NCI-H2029 treated with DMSO at 0.1 percent for 48 hours (cell line): ENCODE measurements at places on chromosomes 6 and 20.
A peak's percentile ranks its signal among the peaks of the same experiment; 100 is the strongest.

DNA sequence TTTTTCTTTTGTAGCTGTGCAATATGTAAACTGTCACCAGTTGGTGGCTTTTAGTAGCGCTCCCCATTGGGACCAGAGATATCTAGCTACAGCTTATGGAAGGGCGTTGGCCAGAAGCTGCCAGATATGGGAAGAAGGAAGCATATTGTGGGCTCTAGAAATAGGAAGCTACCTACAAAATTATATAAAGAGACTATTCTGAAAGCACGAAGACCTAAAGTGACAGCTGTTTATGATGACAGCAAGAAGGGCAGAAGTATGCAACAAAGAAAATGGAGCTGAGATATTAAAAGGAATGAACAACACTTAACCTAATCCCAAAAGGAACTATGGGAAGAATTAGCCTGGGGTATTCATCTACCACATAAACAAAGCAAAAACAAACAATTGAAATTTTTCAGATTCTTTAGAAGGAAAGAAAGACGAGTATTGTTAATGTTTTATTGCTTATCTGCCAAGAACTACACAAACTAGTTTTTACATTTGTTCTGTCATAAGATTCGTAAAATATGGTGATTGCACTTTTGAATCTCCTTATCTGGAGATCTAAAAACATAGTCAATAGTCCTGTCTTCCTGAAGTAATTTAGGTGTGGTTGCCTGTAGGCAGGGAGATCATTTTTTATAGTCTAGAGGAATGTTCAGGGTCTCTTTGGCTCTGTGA is 81.6 kb downstream of the NCOA7 start:
- no peak for DNase-seq

GRCh38 chr6:116697480-116697879 is 16.5 kb downstream of the KPNA5 start:
- no peak for DNase-seq

- no peak for DNase-seq
Measured at GRCh38 chr20:48238326-48238725, 453.0 kb upstream of the SULF2 start.

- DNase-seq: no peak
Measured at GRCh38 chr6:159522877-159523547, 170.0 kb downstream of the SOD2 start.

- no peak for DNase-seq
Measured at GRCh38 chr6:43771210-43771857, 1.3 kb downstream of the VEGFA start.

GRCh38 chr6:71444222-71444621 is 155.6 kb downstream of the OGFRL1 start:
- no peak for DNase-seq

DNA sequence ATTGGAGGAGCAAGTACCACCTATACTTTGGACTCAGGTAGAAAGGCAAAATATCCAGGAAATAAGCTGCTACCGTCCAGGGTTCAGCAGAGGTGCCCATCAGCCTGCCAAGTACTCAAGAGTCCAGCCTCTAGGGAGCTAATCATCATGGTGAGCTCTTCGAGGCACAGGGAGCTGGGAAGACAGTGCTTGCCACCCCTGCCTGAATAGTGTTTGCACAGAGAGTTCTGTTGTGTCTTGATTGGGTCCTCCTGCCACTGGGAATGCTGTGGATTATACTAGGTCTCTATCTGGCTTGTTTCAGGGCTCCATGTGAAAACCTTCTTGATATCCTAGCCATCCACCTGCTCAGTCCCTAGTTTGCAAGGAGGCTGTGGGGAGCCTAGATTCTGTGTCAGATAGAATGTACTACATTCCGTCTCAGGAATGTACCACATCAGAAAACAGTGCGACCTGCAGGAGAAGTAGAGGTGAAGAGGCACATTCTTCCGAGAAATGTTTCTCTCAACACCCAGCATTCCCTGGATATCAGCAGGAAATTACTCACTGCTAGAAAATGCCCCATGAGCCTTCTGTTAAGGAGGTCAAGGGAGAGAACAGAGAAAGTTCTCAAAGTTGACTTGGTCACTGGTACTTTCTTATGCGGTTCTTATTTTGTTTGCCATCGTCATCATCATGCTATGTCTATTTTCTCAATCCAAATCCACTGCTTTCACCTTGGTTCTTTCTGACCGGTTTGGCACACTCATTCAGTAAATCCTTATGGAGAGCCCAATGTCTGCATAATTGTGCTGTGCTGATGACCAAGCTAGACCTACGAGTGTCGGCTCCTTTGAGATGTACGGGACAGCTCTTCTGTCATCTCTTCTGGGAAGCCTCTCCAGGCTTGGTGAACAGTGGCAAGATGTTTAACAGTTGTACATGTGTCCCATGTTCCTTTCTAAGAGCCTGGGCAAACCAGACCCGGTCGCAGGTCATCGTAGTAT is 30.7 kb downstream of the PTPN1 start:
- no peak for DNase-seq

DNA sequence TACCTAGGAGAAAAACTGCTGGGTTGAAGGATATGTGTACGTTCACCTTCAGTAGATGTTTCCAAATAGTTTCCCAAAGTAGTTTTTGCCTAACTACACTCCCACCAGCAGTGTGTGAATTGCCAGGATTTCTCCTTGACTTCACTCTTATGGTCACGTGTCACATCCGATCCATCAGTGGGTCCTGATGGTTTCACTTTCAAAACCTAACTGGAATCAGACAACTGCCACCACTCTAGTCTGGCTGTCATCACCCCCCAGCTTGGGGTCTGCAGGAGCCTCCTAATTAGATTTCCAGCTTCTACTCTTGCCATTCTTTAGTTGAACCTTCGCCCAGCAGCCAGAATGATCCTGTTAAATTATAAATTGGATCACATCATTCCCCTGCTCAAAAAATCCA is 8.5 kb upstream of the SLC12A5 start:
- DNase-seq: no peak

GRCh38 chr6:161745594-161746141 is 471.8 kb upstream of the AGPAT4 start:
- DNase-seq: no peak

DNA sequence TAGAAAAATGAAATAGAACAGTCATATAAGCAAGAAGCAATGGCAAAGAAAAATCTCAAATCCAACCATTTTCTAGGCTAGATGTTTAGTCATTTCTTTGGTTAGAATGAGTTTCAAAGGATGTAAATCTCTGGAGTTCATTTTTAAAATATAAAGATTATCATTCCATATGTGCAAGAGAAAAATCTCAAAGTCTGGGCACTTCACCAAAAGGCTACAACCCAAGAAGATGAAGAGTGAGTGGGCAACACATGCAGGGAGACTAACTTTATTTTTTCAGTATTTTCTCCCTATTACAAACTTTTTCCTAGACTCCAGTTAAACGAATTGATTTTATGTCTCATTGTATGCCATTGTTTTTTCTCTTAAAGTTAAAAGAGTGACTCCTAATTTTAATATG is 83.6 kb downstream of the PHACTR1 start:
- no peak for DNase-seq

DNA sequence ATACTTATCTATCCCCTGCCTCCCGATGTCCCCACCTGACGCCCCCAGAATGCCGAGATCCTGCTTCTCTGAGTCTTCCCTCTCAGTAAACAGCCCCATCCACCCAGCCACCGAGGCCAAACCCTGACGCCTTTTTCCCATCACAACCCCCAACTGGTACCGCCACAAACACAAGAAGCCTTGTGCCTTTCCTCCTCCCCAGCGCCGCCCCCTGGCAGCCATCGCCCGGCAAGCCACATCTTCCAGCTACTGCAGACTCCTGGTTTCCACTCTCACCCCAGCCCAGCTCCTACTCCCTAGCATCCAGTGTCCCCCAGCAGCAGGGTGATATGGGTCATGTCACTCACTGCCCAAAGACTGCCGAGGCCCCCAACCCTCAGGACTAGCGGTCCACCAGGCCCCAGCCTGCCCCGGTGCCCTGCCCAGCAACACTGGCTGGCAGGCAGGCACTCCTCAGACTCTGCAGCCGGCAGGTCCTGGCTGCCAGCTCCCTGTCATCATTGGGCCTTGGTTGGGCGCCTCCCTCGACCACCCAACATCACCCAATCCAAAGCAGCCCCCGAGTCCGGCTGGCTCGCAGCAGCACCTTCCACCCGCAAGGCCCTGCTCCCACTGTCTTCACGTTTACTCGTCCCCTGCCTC is 11.2 kb downstream of the TCFL5 start:
- DNase-seq: no peak

- DNase-seq: no peak
Measured at GRCh38 chr6:69238067-69238466, 558.7 kb downstream of the LMBRD1 start.

- no peak for DNase-seq
Measured at GRCh38 chr6:135475292-135475886, 22.2 kb downstream of the AHI1 start.

DNA sequence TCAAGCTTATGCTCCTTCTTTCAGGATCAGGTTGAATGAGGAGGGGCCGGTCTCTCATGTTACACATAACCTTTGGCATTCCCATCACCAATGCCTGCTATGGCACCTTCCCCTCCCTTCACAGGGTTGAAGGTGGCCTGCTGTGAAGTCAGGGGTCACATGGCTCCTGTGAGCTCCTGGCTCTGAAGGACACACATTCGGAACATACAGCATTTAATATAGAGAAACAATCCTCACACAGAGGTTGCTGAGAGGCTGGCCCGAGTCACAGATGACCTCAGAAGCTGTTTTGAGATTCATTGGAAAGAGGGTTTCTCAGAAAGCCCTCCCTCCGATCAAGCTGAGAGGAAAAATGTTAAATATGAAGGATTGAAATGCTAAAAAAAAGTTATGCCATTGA is 82.1 kb downstream of the PSMG4 start:
- no peak for DNase-seq

DNA sequence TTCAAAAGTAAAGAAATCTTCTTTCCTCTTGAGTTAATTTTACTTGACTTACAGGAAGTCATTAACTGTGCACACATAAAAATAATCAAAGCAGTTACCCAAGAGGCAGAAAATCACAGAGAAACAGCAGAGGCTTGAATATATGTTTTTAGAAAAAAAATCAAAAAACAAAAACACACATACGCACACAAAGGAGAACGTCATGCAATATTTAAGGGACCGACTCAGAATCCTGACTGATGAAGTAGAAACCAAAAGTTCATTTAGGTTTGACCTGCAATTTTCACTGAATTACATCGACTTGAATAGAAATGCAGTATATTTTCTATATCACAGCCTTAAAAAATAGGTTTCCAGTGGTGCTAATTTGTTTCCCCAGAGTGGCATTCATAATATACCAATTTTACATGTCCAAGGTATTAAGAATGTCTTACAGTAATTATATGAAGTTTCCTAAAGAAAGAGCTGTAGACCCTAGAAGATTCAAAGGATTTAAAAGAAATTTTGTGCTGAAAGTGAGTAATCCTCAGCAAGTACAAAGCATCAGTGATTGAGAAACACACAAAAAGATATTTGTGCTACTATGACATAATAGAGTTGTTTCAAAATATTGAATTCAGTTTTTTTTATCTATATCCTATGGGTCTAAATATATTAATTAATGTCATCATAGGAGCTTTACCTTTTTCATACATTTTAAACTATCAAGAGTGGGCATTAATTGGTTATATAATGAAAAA is 358.5 kb upstream of the RUNX2 start:
- no peak for DNase-seq

GRCh38 chr6:158396136-158396535 is 83.9 kb downstream of the TULP4 start:
- no peak for DNase-seq

- peak; percentile 21 for DNase-seq
Measured at GRCh38 chr6:41051873-41052272, 1.1 kb upstream of the APOBEC2 start.

DNA sequence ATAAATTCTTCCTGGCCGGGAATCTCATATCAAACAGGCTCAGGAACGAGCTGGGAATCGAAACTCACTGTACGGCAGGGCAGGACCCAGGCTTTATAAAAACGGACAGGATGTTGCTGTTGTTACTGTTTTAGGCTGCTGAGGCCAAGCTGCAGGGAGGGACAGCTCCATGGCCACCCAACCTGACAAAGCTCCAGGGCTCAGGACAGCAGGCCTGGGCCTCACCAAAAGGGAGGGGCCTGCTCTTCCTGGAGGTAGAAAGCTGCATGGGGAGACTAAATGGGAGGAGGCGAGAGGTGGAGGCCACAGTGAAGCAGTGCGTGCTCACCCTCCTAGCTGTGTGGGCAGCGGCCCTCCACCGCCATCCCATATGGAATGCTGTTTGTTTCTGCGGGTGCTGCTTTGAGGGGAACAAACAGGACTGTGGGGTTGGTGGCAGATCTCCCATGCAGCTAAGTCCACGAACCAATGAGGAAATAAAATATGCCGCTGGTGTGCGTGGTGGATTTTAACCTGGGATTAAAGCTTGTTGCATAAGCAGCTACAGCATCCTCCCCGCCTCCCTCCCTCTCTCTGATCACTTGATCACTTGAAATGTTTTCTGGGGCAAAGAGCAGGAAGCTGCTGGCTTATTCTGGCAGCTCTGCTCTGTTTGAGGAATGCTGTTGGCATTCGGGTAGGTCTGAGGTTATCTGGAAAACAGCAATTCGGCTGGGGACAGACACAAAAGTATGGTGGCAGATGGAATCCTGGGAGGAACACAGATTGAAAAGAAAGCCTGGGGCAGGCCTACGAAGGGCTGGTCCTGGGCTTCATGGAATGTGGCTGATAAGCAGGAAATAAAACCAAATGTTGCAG is 2.4 kb upstream of the ZMYND8 start:
- peak; percentile 88 for DNase-seq

GRCh38 chr6:107641500-107641941 is 151.6 kb downstream of the SOBP start:
- DNase-seq: no peak

GRCh38 chr6:147742440-147742839 is 233.9 kb downstream of the SAMD5 start:
- DNase-seq: no peak

GRCh38 chr20:60007464-60007863 is 49.2 kb downstream of the CDH26 start:
- DNase-seq: no peak

GRCh38 chr20:61937963-61938838 is 127.5 kb downstream of the TAF4 start:
- no peak for DNase-seq

DNA sequence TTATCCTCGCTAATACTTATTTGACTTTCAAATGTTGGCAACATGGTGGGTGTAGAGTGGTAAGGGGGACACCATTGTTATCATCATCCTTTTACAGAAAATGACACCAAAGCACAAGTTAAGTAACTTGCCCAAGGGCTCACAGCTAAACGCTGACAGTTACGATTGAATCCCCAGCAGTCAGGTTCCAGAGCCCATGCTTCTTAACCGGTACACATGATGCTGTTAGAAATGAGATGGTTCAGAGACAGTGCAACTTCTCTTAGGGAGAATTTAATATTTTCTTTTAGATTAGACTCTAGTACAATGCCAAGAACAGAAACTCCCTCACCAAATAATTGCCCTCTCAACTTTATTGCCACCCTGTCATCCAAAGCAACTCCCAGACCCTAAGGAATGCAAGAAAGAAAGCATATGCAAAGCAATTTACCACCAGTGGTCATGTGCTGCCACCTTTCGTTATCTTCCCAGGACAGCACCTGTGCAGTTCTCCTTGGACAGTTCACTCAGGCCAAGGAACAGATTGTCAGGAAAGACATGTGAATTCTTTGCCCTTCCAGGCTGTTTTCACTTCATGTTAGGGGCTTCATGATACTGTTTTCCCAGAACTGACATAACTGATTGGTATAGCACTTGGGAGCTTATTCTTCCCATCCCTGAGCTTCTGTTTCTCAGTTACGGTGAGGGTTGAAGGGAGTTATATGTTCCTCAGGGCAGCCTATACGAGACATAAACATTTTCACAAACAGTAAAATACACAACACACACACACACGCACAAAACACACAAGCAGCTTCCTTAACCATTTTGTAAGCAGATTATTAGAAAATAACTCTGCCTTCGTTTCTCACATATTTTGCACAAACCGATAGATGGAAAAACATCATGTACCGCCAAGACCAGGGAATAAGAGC is 5.1 kb downstream of the HLA-DMA start:
- no peak for DNase-seq
